A549 treated with ZK216348 at 1 μM for 4 hours (cell line): ENCODE measurements at places on chromosomes 12 and 14. TPM values are rescaled to one million over a fixed set of nuclear protein-coding genes. Genes with fewer than 3 reads are reported as not detected.

Gene ACSM4
- not detected in 5 replicates for total RNA-seq

Gene FAM186B
- 0.11 to 0.23 TPM (median 0.14 TPM) in 3 of 5 replicates, not detected in the others for total RNA-seq

Gene CISTR
- not detected in 5 replicates for total RNA-seq

Gene C12orf54
- not detected in 5 replicates for total RNA-seq

Gene SLC6A13
- total RNA-seq: 0.08 to 0.84 TPM (median 0.19 TPM) in 5 replicates

Gene PCED1B
- 27.6 to 31.6 TPM (median 30.3 TPM) in 5 replicates for total RNA-seq

Gene TAS2R8
- total RNA-seq: not detected in 5 replicates

Gene HOTAIR
- total RNA-seq: 0.16 to 0.33 TPM (median 0.25 TPM) in 4 of 5 replicates, not detected in the other

Gene KRT79
- 0.09 TPM in 1 of 5 replicates, not detected in the others for total RNA-seq

Gene RPS6KL1
- total RNA-seq: 0.37 to 0.81 TPM (median 0.51 TPM) in 4 of 5 replicates, not detected in the other

Gene FAM222A
- 3.5 to 6.9 TPM (median 5.2 TPM) in 5 replicates for total RNA-seq
